ENCODE measurements at places on chromosomes 6 and 20. TPM values are rescaled to one million over a fixed set of nuclear protein-coding genes. Genes with fewer than 3 reads are reported as not detected.

The STMND1 gene
- total RNA-seq: not detected

The CLIC5 gene
- 3.7 TPM for total RNA-seq

The C2 gene
- 1.5 TPM for total RNA-seq

The PSORS1C2 gene
- not detected for total RNA-seq

DNA sequence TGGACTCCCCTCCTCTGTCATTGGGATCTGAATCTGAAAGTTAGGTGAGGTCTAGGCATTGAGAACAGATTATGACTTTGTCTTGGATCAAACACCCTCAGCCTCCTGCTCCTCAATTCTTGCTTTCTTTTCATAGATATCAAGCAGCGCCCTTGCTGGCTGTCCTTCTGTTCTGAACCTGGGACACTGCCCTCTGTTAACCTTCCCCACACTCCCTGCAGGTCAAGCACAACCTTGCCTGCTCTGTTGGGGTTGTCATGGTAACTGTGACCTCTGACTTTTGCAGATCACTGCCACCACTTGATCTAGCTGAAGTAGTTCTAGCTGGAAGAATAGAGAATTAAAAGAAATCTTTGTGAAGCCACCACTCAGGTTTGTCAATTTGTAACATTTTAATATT is 16.4 kb upstream of the MICA start:
- no peaks in the 10 kb centered on the region for H3K27me3 ChIP-seq
- no peaks in the 10 kb centered on the region for H3K36me3 ChIP-seq
- no peak for DNase-seq
- H3K4me1 ChIP-seq: peaks cover 3% of the 10 kb centered on the region
- no peak overlapping the region for H3K4me3 ChIP-seq

GRCh38 chr20:38961530-38962043 is 557 bp upstream of the DHX35 start:
- H3K4me1 ChIP-seq: peaks cover 29% of the 10 kb centered on the region
- peak; percentile 52 for DNase-seq
- no peaks in the 10 kb centered on the region for H3K27me3 ChIP-seq
- H3K36me3 ChIP-seq: peaks cover 8% of the 10 kb centered on the region
- peak overlapping the region; percentile 94 for H3K4me3 ChIP-seq

GRCh38 chr6:39074486-39074885 is 25.9 kb downstream of the GLP1R start:
- no peaks in the 10 kb centered on the region for H3K36me3 ChIP-seq
- peaks cover 6% of the 10 kb centered on the region for H3K4me1 ChIP-seq
- DNase-seq: no peak
- H3K4me3 ChIP-seq: no peak overlapping the region
- H3K27ac ChIP-seq: no peak overlapping the region
- H3K27me3 ChIP-seq: peaks cover 3% of the 10 kb centered on the region

DNA sequence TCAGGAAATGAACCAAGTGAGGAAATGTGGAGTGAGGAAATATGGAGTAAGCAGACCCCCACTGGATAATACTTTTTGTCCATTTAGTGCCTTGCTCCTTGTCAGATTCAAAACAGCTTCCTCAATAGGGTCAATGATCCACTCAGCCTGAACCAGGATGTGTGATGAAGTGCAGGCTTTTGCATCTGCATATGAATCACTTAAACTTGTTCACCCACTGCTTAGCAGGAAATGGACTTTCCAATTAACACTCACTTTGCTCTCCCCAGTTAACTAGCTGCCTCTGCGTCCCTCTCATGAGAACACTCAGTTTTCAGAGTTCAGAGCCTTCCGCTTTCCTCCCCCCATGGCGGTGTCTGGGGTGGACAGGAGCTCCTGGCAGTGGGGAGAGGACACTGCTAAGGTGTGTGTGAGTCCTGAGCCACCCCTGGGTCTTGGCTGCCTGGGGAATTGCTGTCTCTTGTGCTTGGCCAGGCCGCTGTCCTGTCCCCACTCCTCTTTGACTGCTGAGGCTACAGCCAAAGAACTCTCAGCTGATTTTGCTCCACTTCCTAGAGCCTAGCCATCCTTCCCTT is 621.8 kb downstream of the CDH26 start:
- H3K4me3 ChIP-seq: no peak overlapping the region
- H3K4me1 ChIP-seq: no peaks in the 10 kb centered on the region
- H3K36me3 ChIP-seq: no peaks in the 10 kb centered on the region
- peaks cover 3% of the 10 kb centered on the region for H3K27me3 ChIP-seq
- H3K27ac ChIP-seq: no peak overlapping the region

DNA sequence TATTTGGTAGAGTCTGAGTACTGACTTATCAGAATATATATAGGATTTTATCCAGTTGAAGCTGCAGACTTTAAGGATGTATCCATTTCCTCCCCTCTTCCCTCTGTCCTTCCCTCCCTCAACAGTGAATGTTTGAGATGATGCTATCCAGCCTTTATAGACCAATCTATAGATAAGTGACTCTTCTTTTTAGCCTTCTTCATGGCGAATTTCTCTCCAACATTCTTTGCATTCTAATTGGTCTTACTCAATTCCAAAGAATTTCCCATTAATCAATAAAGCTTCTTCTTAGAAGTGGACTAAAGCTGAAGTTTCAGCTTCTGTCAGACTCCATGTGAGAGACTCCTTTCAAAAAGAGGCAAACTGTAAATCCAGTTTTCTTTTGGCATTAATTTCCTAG is 99.3 kb downstream of the AIG1 start:
- H3K27me3 ChIP-seq: no peaks in the 10 kb centered on the region
- no peak for DNase-seq
- H3K4me3 ChIP-seq: no peak overlapping the region
- H3K27ac ChIP-seq: no peak overlapping the region
- H3K36me3 ChIP-seq: peaks cover 2% of the 10 kb centered on the region
- peaks cover 6% of the 10 kb centered on the region for H3K4me1 ChIP-seq

GRCh38 chr6:95636552-95637431 is 59.5 kb downstream of the MANEA start:
- no peaks in the 10 kb centered on the region for H3K36me3 ChIP-seq
- H3K27ac ChIP-seq: no peak overlapping the region
- H3K27me3 ChIP-seq: no peaks in the 10 kb centered on the region

DNA sequence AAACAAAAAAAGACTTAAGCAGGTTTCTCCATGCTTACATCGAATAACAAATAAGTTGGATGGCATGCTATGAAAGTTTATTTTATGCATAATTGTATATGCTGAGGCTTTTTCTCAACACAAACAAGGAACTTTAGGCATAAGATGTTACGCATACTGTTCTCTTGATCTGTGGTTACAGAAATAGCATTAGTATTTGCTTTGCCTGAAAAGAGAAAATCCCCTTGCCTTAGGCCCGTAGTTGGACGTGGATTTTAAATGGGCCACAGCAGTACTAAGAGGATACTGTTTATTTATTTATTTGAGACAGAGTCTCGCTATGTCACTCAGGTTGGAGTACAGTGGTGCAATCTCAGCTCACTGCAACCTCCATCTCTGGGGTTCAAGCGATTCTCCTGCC is 19.0 kb downstream of the LYRM2 start:
- H3K27ac ChIP-seq: no peak overlapping the region
- no peak overlapping the region for H3K4me3 ChIP-seq
- no peaks in the 10 kb centered on the region for H3K36me3 ChIP-seq
- DNase-seq: no peak

All from activated CD4-positive, alpha-beta T cell treated with anti-CD3 and anti-CD28 coated beads for 36 hours (primary cell).